CD8-positive, alpha-beta memory T cell (primary cell): ENCODE measurements at places on chromosomes 12 and 14.

DNA sequence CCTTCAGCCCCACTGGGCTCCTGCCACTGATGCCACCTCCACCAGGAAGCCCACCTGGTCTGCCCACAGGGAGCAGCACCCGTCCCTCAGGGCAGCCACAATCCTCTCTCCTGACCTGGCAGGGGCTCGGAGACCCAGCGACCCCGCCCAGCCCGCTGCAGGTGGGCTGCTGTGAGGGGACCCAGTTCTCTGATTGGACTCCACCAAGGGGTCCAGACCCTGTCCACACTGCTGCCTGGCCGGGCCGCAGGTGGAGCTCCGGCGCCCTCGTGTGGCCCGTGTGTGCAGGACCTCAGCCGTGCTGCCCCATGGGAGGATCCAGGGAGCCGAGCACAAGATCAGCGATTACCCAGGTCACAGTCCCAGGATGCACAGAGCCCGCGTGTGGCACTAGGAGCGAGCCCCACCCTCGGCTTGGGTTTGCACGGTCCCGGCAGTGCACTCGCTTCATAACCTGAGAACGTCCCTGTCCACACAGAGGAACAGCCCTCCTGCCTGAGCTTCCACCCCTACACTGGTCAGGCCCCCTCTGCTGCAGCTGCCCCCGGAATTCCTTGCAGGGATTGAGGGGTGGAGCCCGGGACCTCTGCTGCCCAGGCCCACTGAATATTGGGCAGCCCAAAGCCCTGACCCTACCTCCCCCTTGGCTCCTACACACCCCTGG, 35.4 kb upstream of the TMEM179 start:
- DNase-seq = peak; percentile 7

GRCh38 chr12:47739979-47740378, 14.7 kb upstream of the ENDOU start:
- DNase-seq = no peak

DNA sequence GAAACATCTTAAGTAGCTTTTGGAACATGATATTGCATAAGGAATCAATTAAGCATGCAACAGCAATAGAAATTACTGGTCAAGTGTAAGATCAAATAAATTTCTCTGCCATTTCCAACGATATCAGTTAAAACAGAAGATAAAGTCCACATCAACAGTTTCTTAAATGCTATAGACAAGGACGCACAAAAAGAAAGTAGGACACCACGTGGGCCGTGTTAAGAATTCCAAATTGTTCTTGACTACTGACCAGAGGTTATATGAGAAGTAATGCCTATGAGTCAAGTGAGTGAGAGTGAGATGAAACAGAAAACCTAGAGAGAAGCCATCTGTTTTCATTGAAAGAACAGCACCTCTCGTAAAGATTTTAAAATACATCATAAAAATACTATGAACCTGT, 318.2 kb downstream of the TMEM117 start:
- no peak for DNase-seq

DNA sequence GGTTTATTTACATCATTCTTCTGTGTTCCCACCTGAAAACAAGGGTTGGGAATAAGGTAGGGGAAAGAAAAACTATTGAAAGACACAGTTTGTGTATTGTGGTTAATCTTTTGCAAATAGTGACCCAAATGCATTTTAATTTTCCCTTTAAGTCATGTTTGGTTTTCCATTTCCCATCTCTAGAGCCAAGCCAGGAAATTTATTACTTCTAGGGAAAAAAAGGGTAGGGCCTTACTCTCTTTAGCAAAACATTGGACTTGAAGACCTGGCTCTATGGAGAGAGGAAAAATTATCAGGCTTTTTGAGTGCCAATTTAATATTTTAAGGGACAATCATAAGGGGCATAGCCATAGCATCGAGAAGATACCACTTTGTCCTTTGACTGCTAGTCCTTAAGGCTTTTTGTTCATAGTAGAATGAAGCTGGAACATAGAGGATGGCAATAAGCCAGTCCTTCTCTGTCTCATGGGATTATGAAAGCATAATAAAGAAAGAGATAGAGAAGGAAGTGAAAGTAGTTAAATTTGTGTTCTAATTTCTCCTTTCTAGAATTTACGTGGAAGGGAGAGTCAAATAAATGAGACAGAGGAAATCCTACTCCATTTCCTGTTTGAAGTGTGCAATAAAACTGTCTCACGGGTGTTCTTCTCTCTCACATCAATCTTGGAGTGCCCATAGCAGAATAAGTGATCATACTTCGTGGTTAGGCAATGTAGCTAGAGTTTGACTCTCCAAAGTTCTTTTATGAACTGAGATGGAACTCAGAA, 50.9 kb upstream of the PPFIA2 start:
- DNase-seq = no peak

- no peak for DNase-seq
These were observed 33.8 kb downstream of the MMAB start for GRCh38 chr12:109539508-109539907.

GRCh38 chr12:29569132-29569757, 71.8 kb upstream of the OVCH1 start:
- no peak for DNase-seq

GRCh38 chr12:122726080-122726558, 4.5 kb downstream of the HCAR1 start:
- DNase-seq = no peak

DNA sequence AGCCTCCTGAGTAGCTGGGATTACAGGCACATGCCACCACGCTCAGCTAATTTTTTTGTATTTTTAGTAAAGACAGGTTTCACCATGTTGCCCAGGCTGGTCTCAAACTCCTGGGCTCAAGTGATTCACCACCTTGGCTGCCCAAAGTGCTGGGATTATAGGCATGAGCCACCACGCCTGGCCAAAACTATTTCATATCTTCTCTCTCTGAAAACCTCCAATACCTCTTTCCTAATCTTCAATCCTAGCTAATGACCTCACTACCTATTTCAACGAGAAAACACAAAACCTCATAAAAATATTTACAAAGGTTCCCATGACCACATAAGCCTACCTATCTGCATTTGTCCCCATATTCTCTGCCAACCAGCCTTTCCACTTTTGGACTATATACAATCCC, 32.3 kb upstream of the ANKS1B start:
- no peak for DNase-seq

GRCh38 chr12:90959538-90960139, 4.7 kb upstream of the CCER1 start:
- no peak for DNase-seq

GRCh38 chr12:70754330-70754741, 117.1 kb upstream of the PTPRB start:
- DNase-seq = no peak

DNA sequence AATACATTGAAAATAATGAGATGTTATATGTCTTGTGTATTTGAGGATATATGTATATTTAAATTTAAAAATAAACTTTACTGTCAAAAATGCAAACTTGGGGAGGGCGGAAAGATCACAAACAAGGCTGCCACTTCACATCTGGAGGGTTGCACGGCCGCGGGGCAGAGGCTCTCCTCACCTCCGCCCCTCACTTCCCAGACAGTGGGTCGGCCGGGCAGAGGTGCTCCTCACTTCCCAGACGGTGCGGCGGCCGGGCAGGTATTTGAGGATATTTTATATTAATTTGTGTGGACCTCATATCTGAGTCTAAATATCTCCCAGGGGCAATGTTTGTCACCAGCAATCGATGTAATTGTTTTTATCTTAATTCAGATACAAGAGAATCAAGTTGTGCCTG, 3.7 kb upstream of the CLEC6A start:
- DNase-seq = no peak

GRCh38 chr14:75597149-75597548, 18.7 kb downstream of the FLVCR2 start:
- DNase-seq = no peak

DNA sequence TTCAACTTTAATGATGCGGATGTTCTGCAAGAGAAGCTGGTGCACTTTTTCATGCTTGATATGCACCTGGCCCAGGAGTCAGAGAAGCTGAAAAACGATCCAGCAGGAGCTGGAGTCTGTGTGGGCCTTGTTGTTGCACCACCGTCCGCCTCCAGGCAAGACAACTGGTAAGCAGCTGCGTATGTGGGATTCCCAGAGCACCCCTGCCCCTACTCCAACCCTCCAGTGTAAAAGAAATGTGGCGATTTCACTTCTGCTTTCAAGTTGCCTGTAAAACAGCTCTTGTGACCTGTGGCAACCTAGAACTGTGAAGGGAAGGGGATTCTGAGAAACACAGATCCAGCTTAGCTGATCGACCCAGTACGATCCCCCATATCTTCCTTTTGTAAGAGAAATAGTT, 154.1 kb upstream of the PELI2 start:
- no peak for DNase-seq

GRCh38 chr12:105040476-105040875, 43.8 kb downstream of the ALDH1L2 start:
- DNase-seq = no peak

- no peak for DNase-seq
These were observed 120.7 kb upstream of the PTPRB start for GRCh38 chr12:70757830-70758493.

DNA sequence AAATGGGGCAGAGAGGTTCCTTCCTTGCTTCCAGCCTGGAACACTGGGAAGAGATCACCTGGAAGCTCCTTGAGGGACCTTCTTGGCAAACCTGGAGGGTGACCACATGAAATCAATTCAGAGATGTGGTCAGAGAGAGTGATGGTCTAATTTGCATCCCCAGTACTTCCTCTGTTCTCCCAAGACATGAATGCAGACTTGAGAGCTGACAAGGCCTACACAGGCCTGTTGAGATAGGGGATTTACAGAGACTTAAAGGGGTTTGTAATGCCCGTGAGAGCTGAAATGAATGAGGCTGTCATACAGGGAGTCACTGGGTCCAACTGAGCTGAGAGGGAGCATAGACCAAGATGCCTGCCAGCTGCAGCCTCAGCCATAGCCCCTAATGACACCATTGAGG, 45.1 kb downstream of the TMX1 start:
- no peak for DNase-seq

- no peak for DNase-seq
These were observed 56.2 kb downstream of the TTC7B start for GRCh38 chr14:90760078-90760444.

DNA sequence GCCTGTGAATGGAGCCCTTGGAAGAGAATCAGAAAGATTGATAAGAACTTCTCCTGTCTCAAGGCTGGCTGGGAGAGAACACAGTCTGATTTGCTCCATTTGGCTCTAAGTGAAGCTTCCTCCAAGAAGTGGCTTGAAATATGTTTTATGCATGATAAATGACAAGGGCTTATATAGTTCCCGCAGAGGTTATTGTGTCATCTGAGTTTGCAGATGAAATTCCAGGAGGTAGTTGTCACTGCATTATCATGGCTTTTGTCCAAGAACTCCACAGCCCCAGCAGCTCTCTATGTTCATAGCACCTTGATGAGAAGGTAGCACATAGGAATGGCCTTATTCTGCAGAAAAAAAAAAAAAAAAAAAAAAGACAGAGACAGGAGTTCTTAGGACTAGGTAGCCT, 108.5 kb downstream of the DACT1 start:
- no peak for DNase-seq

GRCh38 chr12:29110506-29111442, 38.3 kb upstream of the FAR2 start:
- no peak for DNase-seq

GRCh38 chr14:97024300-97024699, 227.1 kb downstream of the VRK1 start:
- DNase-seq = no peak
